ENCODE measurements at places on chromosomes 3 and 15.

- DNase-seq = no peak
Observed at GRCh38 chr3:197149528-197149927, 119.9 kb upstream of the MELTF start.

GRCh38 chr15:39407116-39407515 lies 173.8 kb upstream of the THBS1 start:
- DNase-seq = no peak

- DNase-seq = no peak
Observed at GRCh38 chr3:62559831-62560445, 186.6 kb upstream of the FEZF2 start.

DNA sequence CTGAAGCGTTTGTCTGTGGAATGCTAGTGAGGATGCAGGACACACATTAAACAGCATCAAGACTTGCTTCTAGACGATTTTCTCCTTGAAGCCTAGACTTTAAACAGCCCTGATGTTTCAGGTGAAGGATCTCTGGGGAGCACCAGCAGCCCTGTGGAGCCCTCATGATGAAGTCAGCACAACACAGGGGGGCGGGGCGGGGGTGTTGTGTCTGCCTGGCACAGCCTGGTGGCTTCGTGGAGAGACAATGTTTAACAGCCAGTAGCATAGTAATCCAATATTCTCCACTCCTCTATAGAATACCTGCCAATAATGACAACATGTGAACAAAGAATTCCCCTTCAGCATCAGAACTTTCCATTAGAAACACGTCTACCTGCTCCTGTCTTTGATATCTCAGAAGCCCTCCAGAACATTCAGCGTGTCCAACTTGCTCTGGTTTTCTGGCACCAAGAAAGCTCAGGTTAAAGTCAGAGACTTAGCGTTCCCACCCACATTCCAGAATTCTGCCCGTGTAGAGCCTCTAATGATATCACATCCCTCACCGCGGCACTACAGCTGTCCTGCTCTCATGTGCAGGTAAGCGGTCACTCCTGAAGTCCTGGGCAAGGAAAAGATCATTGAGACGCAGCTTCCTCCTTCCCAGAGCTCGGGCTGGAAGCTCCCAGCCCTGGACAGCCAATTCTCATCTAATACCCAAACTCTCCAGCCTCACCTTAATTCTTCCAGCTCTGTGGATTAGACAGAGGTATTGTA lies 98.0 kb downstream of the ATP10A start:
- DNase-seq = no peak

- DNase-seq = no peak
Observed at GRCh38 chr3:51604212-51604611, 65.7 kb downstream of the RAD54L2 start.

DNA sequence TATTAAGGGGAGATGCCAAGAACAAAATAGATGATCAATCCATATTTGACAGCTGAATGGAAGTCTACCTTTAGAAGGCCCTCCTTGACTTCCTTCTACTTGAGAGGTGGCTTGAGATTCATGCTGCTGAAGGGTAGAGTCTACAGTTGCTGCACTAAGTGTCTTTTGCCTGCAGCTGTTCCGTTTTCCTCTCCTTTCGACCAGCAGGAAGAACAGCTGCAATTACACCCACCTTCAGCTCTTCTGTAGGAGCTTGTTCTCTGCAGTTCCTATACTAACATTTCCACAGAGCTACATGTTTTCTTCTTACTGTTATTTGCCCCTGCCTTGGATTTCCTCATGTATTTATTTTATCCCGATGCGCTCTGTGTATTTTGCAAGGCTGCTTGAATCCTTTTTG lies 79.1 kb downstream of the ARRDC4 start:
- DNase-seq = no peak

DNA sequence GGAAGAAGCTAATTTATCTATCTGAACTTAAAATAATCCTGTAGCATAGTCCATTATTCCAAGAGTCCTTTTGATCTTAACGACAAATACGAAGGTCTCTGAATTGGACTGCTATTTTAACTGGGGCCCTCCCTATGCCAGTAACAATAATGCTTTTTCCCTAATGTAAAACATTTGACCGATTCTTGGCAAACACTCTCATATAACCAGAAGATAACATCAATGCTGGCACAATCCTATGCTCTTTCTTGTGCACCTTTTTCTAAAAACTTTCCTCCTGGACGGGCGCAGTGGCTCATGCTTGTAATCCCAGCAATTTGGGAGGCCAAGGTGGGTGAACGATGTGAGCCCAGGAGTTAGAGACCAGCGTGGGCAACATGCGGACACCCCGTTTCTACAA lies 3.9 kb downstream of the LRRFIP2 start:
- DNase-seq = no peak

- no peak for DNase-seq
Observed at GRCh38 chr3:73213896-73214295, 152.4 kb downstream of the EBLN2 start.

- no peak for DNase-seq
Observed at GRCh38 chr3:55445551-55445950, 41.6 kb downstream of the WNT5A start.

DNA sequence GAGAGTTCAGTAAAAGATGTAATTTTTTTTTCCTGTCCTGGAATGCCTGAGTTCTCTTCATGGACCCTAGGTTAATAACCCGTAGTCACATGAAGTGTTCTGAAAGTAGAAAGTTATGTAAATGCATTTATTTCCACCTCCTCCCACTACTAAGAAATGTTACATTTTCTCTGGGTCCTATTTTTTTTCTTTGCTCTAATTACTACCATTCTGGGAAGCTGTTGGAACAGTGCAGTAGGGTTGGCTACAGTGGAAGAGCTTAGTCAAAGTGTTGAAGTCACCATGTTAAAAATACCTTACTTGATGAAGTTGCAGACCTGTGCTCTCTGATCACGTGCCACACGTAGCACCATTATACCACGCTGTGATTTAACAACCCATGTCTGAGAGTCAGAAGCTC lies 153.8 kb upstream of the TSC22D2 start:
- no peak for DNase-seq

GRCh38 chr3:161854232-161854771 lies 357.7 kb downstream of the OTOL1 start:
- no peak for DNase-seq

- DNase-seq = no peak
Observed at GRCh38 chr3:78647726-78648125, 1120.1 kb downstream of the ROBO1 start.

GRCh38 chr15:68651916-68652525 lies 73.2 kb downstream of the CORO2B start:
- DNase-seq = no peak

DNA sequence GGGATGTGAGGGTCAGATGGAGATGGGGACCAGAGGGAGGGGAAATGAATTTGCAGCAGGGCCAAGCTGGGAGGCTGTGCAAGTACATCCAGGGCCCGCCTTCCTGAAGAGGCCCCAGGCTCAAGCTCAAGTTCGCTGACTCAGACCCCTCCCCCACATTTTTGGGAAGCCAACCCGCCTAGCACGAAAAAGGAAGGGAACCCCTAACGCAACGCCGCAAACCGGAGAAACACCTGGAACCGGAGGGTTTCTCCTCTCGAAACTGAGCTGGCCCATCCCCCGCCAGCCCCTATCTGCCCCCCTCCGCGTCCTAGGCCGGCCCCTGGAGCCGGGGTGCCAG lies 624 bp downstream of the AP3B2 start:
- no peak for DNase-seq

GRCh38 chr3:71217640-71218222 lies 365.8 kb downstream of the FOXP1 start:
- DNase-seq = no peak

DNA sequence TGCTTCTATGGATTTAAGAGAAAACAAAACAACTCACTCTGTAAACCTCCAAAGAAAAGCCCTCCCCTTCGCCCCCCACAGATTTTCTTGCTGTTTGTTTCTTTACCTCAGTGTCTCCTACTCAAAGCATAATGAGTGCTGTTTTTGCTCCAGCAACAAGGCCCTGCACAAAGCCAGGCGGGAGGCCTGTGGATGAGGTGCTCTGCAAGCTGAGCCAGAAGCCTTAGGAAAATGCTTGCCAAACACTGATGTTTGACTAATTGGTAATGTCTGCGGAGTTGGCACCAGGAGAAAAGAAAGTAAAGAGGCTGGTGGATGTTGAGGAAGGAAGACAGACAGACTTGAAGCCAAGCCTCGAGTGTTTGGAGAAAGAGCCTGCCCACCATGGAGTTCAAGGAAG lies 99.7 kb downstream of the RARB start:
- no peak for DNase-seq

DNA sequence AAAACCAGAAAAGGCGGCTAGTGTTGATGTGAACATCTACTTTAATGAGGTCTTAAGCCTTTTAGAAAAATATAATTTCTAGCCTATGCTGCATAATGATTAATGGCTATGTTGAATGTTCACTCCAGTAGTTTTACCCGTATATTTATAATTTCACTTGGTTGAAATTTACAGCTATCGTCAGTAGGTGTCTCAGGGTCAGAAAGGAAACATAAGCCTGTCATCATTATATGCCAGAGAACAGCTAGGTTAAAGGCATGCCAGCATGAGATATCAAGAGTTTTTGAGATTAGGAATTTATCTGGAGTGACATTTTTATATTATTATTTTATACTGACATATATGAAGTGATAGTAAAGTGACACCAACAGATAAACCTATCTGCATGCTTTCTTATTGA lies 904.1 kb downstream of the OTOL1 start:
- DNase-seq = no peak

- DNase-seq = no peak
Observed at GRCh38 chr3:4979428-4980228, at the start of gene BHLHE40. Gene BHLHE40 (plus strand): TSS chr3:4979437. CDS start chr3:4979719, 282 bp downstream.

DNA sequence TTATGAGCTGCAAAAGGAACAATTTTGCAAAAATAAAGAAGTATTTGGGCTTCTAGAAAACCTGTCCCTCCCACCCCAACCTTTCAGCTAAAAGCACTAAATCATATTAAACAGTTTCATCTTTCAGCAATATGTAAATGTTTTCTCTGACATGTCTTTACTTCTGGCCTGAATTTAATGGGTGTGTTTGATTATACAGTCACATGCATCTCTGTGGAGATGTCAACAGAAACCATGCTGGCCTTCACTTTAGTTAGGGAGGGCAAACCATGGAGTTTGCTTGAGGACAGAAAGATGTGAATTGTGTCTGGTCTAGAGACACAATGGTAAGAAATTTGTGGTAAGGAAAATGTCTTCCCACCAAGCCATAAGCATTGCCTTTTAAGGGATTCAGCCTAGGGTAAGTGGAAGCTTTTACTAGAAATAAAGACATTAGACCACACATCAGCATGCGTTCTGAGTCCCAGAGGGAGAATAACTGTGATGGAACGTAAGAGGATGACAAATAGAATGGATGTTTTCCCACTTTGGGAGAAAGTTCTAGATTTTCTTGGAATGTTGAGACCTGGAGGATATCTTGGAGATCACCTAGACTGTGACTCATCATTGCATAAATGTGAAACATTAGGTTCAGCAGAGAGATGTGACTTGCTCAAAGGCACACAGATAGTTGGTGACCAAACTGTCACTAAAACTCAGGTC lies 68.9 kb downstream of the ST8SIA2 start:
- DNase-seq = no peak

- DNase-seq = no peak
Observed at GRCh38 chr3:144424606-144425005, 453.0 kb downstream of the DIPK2A start.

DNA sequence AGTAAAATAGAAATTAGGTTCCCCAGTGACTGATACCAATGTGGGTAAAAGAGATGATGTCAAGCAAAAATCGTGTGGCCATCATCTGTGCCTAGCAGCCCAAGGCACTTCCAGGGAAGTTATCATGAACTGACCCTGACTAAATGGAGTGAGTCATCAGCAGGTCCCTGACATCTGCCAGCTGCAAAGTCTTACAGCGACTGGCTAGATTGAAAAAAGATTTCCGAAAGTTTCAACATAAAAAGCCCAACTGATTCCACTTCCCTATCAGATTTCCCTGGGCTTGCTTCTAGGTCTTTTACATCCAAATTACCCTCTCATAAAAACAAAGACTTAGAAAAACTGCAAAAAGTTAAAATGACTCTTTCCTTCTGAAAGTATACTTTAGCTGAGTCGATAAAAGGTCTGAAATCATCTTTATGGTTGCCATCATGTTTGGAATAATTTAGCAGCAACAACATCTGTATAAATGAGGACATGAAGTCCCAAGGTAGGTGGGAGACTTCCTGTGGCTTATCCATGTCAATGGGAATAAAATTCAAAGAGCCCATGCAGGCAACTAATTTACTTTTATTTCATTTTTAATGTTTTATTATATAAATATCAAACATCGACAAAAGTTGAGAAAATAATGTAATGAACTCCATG lies 342.8 kb downstream of the ERC2 start:
- no peak for DNase-seq

GRCh38 chr3:172461530-172462138 lies 13.4 kb upstream of the GHSR start:
- no peak for DNase-seq

- DNase-seq = no peak
Observed at GRCh38 chr15:79190093-79190492, 92.4 kb upstream of the ANKRD34C start.

DNA sequence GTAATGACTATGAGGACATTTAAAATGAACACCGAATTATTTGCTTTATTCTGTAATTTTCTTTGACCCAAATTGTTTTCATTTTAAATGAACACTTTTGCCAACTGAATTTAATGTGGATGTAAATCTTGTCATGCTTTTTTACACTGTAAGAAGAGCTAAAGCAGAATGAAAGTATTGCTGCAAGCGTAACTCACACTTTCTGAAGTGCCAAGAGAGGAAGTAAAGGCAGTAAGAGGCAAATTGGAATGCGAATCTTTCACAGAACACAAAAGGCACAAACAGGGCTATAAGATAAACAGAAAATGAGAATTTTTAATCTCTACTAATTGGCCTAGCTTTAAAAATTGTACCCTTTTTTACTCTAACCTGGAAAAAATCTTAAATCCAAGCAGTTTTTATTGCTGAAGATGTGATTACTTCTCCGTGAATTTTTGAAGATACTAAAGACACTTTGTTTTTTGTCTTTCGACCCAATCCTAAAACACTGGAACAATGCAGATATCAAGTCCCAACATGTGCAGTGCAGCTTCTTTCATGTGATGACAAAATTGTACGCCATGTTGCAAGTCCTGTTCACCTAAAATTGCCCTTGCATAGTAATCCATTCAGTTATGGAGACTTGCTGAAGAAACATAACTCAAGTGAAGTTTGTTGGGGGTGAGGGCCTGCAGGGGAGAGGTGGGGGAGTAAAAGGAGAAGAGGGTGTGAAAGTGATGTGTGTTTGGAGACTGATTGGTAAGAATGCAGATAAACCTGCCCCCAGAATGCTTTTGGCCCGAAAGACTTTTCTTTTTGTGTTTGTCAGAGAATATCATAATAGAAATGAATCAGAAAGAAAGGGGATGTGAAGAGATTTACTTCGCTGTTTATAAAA lies 1.4 kb downstream of the ARID3B start:
- no peak for DNase-seq

Data from activated T-cell treated with anti-CD3 and anti-CD28 coated beads, Interleukin-2, amount 50 U/mL, for 72 hours (primary cell).